ENCODE measurements at places on chromosomes 13 and 19. TPM values are rescaled to one million over a fixed set of nuclear protein-coding genes. Genes with fewer than 3 reads are reported as not detected.

DNA sequence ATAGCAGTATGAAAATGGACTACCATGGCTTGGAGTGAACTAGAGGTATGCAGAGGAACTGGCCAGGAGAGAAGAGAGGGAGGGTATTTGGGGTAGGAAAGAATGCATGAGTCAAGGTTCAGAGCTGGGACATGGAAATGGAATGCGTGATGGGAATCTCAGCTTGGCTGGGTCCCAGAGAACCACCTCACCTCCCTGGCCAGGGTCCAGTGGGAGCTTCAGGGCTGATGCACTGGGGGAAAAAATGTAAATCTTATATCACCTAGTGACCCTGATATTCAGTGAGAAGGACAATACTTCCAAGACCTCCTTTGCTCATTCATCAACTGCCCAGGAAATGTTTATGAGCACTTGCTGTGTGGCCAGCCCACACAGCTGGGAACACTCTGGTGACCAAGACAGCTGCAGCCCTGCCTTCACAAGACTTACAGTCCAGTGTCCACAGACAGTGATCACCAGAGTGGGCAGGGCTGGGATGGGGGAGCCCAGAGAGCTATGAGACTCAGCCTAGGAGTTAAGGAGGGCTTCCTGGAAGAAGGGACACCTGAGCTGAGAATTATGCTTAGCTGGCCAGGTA is 12.8 kb downstream of the IGSF23 start:
- no peak for DNase-seq

DNA sequence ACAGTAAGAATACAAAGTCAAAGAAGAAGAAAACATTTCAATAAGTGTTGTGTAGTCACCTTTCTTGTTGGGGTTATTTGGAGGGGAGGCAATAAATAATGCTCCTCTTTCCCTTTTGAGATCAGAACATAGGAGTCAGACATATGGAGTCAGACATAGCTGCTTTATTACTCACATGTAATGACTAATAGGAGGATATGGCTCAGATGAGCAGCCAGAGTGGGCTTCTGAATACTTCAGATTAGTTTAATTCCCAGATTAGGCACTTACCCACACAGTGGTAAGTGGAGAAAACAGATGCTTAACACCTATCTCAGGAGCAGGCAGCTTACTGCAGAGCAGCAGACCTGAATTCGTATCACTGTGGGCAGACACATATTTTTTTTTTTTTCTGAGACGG is 31.7 kb upstream of the C1QTNF9B start:
- DNase-seq, result no peak

DIAPH3 gene
- 8.6 TPM for total RNA-seq

ZNF284 gene
- total RNA-seq, result 5.2 TPM

Measured in type B pancreatic cell (in vitro differentiated cells).